Foreskin keratinocyte (primary cell): ENCODE measurements at places on chromosomes 3 and 15.

GRCh38 chr3:179663093-179663492 lies 10.3 kb downstream of the USP13 start:
- DNase-seq, result no peak

DNA sequence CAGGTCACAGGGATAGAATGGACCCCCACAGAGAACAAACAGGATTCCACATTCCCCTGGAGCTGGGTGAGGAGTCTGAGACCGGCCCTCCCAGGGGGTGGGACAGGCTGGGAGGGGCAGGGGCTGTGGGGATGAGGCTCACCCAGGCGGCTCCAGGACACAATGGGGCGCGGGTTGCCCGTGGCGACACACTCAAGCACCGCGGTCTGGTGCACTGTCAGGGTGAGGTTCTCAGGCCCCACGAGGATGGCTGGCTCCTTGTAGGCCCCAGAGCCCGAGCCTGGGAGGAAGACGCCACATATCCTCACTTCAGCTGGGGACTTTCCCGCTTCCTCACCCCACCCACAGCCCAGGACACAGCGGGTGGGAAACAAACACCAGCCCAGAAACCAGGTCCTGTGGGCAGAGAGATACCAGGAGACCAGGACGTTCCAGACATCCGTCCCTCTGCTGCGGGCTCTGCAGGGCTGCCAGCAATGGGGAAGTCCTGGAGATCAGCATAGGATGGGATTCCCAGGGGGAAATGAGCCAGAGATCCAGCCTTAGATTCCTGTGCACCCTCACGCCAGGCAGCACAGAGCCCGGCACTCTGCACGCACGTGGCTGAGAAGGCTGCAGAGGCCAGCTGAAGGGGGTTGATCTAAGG lies 30.2 kb downstream of the RNU5B-1 start:
- no peak for DNase-seq

GRCh38 chr15:96042734-96043224 lies 287.7 kb upstream of the NR2F2 start:
- no peak for DNase-seq

DNA sequence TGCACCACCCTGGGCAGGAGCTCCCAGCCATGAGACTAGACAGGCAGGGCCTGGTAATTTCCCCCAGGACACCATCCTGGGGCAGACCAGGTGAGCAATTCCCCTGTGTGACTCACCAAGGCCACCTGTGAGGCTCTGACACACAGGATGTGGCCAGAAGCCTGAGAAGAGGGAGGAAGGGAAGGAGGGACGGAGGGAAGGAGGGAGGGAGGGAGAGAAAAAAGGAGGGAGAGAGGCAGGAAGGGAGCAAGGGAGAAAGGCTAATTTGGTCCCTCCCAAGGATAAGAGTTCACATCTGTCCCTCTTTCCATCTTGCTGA lies 25.9 kb downstream of the WNT7A start:
- DNase-seq, result peak; percentile 98
